ENCODE measurements at places on chromosomes 6 and 20. TPM values are rescaled to one million over a fixed set of nuclear protein-coding genes. Genes with fewer than 3 reads are reported as not detected.

MCM9 gene
- 17.8 TPM for total RNA-seq

NOX3 gene
- not detected for total RNA-seq

ZBTB46 gene
- total RNA-seq: not detected

SLC35A1 gene
- total RNA-seq: 13.1 TPM

DNA sequence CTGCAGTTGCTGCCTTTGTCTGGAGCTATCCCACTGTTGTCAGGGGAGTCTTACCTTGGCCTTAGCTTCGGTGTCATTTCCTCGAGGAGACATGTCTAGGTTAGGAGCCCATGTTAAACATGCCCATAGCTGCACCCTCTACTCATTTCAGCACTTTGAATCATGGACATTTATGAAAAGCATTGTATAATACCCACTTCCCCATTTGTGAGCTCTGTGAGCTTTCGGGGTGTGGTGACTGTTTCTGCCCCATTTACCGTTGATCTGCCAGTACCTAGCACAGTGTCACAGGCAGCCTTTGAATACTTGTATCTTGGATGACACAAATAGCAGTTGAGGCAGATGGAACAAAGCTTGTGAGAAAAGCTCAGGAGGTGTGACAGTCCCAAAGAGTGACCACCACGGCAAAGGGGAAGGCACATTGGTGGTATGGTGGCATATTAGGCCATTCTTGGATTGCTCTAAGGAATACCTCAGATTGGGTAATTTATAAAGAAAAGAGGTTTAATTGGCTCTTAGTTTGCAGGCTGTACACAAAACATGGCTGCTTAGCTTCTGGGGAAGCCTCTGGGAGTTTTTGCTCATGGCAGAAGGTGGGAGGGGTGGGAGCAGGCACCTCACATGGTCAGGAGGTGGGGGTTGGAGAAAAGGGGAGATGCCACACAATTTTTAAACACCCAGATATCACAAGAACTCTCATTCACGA lies 42.0 kb downstream of the JARID2 start:
- DNase-seq: peak; percentile 66

- no peak for DNase-seq
These were observed 95.5 kb downstream of the NCR2 start for GRCh38 chr6:41430875-41431274.

GRCh38 chr20:34299556-34300255 lies 3.4 kb downstream of the AHCY start:
- DNase-seq: no peak

DNA sequence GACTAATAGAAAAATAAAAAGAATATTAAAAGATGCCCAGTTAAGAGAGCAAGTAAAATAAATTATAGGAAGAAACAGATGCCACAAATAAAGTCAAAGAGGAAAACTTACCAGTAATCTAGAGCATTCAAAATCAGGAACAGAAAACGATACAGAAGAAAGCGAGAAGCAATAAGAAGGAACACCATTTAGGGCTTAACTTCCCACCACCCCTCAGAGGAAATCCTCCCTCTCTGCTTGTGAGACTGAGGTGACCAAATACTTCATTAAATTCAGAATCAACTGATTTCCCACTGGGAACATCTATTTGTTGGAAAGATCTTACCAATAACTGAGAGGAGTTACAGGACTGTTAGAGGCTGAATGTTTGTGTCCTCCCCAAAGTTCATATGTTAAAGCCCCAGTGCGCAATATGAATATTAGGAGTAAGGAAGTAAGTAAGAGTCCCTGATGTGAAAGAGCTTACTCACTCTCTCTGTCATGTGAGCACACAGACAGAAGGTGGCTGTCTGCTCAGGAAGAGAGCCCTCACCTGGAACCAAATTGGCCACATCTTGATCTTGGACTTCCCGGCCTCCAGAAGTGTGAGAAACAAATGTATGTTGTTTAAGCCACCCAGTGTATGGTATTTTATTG lies 19.5 kb downstream of the KATNA1 start:
- no peak for DNase-seq

- DNase-seq: no peak
These were observed 19.1 kb downstream of the SLC17A2 start for GRCh38 chr6:25911351-25911750.

All from Karpas-422 (cell line).